ENCODE measurements at places on chromosomes 6 and 20. TPM values are rescaled to one million over a fixed set of nuclear protein-coding genes. Genes with fewer than 3 reads are reported as not detected.

GRCh38 chr6:150409576-150410066, 40.8 kb downstream of the IYD start:
- DNase-seq: peak; percentile 48

DNA sequence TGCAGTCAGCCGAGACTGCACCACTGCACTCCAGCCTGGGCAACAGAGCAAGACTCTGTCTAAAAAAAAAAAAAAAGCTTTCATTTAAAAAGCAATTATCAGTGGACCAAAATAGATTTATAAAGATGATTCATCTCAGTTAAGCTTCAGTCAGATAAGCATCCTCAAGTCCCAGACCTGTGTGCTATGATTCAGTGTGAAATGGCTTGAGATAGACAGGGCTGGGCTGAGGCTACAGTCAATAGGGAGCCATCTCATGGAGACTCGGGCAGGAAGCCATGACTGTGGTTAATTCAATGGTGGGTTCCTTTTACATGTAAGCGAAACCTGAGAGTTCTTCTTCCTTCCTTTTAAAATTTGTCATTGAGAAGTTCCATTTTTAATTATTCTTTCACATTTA, 276.0 kb downstream of the TFAP2A start:
- DNase-seq: no peak

DNA sequence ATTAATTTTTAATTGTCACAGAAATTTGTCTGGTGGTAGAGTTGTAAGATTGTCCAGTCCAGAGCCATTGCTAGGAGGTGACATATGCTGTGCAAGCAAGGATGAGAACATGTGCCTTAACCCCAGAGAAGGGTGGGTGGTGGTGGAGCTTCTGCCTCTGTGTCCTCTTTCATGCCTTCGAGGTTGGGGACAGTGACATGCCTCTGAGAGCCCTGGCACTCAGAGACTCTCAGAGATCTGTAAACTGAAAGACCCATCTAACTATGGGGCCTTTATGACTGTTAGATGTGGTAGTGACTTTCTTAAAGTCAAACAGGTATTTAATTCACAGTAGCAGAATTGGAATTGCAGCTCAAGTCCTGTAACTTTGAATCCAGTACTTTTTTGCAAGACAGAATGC, 132.4 kb downstream of the JARID2 start:
- no peak for DNase-seq

GRCh38 chr20:50312682-50313521, 122.3 kb downstream of the CEBPB start:
- DNase-seq: peak; percentile 70

- DNase-seq: no peak
These were observed 55.9 kb upstream of the KCNK16 start for GRCh38 chr6:39378175-39378959.

DNA sequence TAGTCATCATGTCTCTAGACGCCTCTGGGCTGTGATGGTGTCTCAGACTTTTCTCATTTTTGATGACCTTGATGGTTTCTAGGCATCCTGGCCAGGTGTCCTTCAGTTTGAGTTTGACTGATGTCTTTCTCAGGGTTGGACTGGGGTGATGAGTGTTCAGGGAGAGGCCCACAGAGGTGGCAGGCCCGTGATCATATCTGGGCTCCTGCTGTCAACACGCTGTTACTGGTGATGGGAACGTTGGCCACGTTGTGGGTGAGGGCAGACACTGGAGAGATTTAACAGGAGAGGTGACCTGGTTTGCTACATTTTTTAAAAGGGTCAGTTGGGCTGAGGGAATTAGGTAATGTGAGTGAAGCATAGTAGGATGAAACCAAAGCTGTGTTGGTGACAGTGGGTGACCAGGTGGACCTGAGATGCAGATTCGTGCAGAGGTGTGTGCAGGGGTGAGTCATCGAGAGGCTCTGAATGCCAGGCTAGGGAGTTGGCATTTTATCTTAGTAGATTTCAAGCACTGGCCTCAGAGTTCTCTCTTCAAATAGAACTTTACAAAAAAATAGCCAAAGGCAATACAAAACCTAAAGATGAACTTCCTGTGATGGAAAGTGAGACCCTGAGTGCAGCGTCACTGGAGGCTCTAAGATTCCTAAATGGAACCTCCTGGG, 174.1 kb downstream of the CDH26 start:
- no peak for DNase-seq

DNA sequence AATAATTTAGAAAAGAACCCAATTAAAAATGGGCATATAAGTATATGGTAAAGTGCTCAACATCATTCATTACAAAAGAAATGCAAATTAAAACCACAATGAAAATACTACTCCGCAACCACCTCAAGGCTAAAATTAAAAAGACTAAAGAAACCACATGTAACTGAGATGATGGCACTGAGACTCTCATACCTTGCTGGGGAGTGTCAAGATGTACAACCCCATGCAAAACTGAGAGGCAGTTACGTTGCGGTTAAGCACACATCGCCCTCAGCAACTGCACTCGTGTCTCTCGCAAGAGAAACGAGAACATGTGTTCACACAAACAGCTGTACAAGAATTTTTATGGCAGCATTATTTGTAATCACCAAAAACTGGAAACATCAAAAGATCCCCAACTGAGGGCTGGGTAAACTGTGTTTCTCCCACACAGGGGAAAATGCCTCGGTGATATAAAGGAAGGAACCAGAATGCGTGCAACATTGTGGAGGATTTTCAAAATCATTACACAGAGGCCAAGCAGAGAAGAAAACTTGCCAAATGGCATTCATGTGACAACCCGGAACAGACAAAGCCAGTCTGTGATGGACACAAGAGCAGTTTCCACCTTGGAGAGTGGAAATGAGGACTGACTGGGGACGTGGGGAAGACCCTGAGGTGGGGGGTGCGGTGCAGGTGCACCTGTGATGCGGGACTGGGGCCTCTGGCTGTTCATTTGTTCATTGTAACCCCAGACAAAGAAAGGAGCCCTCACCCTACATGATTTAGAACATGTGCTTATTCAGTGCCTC, 144.9 kb downstream of the WDR27 start:
- DNase-seq: no peak

GRCh38 chr6:7726416-7727085, 652 bp downstream of the BMP6 start:
- no peak for DNase-seq

DNA sequence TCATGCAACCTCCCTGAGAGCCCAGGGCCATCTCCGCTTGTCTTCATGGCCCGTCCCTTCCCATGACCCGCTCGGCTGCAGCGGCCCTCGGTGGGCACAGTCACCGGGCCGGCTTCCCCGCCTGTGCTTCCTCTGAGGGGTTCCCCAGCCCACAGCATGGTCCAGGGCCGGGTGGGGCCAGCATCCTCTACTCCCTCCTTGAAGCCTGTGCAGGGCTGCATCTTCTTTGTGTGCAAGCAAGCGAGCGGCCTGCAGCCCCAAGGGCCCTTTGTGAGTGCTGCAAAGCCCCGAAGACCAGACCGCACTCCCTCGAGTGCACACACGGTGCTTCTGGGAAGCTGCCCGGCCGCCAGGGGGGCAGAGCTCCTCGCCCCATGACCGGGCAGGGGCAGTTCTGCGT, 265.8 kb downstream of the TAF4 start:
- no peak for DNase-seq

PDRG1 gene
- 10.4 TPM for total RNA-seq

GINS1 gene
- total RNA-seq: 0.41 TPM

SPTLC3 gene
- total RNA-seq: 9.0 TPM

Data from left ventricle myocardium inferior (tissue), 1 donor.